ENCODE measurements at places on chromosomes 7 and 10.
A peak's percentile ranks its signal among the peaks of the same experiment; 100 is the strongest.

GRCh38 chr7:54841772-54842697 lies 83.0 kb upstream of the SEC61G start:
- DNase-seq, result peak; percentile 17

DNA sequence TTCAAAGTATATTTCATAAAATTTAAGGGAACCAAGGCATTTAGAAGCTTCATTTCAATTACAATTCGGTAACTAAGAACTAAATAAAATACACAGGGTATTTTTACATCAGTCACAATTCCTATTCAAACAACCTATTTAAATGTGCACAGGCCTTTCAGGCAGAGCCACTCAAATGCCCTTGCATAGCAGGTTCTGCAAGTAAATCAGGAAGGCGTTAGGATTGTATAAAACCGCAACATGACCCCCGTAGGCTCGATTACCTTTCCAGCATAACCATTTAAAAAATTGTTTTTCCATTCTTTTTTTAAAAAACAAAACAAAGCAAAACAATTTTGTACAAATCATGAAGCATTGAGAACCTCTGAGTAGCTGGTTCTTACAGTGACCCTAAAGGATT lies 289.9 kb upstream of the SP8 start:
- DNase-seq, result no peak

GRCh38 chr10:132475086-132475485 lies 62.5 kb upstream of the INPP5A start:
- no peak for DNase-seq

GRCh38 chr7:22782616-22783232 lies 39.9 kb downstream of the TOMM7 start:
- DNase-seq, result peak; percentile 61

DNA sequence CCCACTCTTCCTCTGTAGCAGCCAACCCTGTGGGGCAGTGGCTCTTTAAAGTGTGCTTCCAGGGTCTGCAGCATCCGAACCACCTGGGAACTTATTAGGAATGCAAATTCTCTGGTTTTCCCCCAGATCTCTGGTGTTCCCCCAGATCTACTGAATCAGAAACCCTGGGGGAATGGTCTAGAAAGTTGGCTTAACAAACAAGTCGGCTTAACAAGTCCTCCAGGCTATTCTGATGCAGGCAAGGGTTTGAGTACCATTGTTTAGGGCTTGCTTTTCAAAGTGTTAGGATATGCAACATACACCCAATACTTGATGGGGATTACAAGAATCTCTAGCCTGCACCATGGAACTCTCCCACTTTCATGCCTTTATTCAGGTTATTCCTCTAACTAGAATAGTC lies 126.3 kb downstream of the RALA start:
- DNase-seq, result no peak

DNA sequence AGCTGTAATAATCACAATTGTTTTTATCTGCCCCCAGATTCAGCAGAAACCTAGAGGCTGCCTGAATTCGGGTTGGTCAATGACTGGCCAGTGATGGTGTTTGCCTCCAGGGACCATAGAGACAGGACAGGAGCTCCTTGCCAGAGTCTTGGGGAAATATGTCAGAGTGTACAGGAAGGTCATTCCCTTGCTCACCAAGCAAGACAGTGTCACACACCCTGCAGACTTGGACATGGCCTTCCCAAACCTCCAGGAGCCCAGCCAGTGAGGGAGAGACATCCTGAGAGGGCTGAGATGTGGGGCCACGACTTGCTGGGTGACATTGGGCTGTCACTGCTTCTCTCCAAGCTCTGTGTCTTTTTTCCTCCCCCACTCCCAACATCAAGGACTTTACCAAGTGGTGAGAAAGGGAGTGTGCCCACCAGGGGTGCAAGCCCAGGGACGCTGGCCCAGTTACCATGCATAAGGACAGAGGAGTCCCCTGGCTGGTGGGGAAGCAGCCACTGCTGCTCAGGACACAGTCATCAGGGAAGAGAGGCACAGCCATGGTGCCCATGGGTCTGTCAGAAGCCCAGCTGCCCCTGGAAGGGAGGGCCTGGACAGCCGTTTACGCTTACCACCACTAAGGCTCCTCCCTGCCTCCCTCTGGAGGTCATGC lies 25.3 kb upstream of the C10orf53 start:
- no peak for DNase-seq
